CD8-positive, alpha-beta memory T cell (primary cell): ENCODE measurements at places on chromosomes 5 and 9. TPM values are rescaled to one million over a fixed set of nuclear protein-coding genes. Genes with fewer than 3 reads are reported as not detected.
A peak's percentile ranks its signal among the peaks of the same experiment; 100 is the strongest.

DNA sequence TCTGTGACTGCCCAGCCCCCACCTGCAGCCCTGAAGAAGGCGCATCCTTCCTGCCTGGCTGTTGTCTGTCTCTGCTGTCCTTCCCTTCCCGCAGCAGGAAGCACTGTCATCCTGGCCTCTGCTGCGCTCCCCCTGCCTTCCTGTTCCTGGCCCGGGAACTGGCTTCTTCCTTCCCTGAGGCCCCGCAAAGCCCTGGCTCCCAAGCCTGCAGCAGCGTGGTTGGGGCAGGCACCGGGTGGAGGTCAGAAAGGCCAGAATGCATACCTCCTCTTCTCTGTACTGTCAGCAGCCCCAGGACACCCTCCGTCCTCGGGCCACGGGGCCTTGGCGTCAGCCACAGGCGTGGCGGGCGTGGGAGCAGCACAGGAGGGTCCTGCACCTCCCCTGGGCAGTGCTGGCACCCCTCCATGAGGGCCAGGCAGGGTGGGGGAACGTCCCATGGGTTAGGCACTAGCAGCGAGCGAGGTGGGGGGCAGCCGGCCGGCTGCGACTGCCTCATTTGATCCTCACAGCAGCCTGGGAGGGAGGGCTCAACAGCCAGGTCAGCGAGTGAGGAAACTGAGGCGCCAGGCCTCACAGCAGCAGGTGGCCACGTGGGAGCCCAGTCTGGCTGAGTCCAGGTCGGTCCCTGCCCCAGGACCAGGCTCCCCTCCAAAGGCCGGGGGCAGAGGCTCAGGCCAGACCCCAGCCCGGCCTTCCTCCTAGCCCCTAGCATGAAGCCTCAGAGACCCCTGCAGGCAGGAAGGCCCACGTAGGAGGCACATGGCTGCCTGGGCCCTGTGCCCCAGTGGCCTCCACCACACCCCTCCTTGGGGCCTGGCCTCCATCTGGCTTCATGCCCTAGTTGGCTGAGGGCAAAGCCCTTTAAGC, 9.4 kb downstream of the FLT4 start:
- no peak for DNase-seq

DNA sequence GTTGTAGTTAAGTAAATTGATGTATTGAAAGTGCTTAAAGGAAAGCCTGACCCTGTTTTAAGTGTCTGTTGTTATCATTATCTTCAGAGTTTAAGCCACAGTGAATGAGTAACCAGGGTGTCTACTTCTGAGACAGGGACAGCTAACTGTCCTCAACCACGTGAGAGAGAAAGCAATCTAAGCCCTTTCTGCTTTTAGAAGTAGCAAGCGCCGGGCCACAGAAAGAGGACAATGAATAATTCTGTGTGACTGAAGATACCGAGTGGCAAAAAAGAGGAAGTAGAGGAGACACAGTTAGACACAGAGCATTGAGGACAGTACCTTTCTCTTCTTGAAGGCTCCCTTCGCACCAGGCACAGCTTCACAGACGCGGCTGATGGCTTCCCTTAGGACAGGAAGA, 86.3 kb downstream of the S1PR3 start:
- DNase-seq = no peak

DNA sequence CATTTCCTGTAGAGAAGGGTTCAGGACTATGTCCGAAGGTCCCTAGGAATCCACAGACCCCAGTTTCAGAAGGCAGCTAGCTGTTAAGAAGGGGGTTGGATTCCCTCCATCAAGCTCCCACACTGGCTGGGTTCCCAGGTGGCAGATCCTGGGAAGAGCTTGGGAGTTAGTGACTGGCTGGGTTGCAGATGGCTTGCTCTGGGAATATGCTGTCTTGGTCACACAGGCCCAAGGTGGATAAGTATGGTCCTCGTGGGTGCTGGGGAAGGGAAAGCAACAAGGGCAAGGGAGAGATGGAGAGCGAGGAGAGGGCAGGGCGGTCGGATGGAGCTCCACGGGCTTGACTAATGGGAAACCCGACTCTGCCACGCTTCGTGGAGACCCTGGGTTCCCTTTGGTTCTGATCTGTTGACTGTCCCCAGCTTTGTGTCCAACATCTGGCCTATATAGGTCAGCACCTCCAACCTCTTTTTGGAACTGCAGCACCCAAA, 17.4 kb downstream of the SH3PXD2B start:
- no peak for DNase-seq

DNA sequence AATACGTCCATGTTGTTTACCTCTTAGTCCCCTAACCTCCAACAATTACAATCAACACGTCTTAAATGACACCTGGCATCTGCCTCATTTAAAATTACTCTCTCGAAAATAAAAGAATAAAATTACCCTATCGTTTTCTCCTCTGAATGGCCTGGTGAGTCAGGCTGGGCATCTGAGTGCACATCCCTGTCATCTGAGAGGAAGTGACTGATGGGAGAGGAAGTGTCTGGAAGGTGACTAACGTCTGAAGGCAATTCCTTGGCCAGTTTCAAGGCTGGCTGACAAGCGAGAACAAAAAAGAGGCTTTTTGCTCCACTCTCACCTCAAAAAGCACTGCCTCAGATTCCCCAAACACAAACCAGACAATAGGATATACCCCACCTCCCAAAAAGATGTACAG, 57.7 kb downstream of the MAPKAP1 start:
- no peak for DNase-seq

GRCh38 chr5:37876943-37877342, 37.1 kb upstream of the GDNF start:
- no peak for DNase-seq

DNA sequence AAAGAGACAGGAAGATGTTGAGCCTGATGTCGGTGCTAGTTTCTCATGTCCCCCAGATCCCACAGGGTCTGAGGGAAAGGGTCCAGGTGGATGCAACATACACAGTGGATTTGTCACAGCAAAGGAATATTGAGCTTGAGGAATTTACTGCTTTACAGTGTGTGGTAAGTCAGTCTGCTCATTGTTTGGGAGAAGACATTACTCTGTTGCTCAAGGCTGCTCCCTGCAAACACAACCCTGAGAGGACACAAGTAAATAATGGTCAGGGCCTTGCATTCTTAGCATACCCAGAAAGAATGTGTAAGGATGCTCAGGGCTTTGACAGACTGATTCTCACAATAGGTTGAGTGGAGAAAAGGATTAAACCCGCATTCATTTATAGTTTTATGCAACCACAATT, 7.3 kb upstream of the MAN2A1 start:
- no peak for DNase-seq

DNA sequence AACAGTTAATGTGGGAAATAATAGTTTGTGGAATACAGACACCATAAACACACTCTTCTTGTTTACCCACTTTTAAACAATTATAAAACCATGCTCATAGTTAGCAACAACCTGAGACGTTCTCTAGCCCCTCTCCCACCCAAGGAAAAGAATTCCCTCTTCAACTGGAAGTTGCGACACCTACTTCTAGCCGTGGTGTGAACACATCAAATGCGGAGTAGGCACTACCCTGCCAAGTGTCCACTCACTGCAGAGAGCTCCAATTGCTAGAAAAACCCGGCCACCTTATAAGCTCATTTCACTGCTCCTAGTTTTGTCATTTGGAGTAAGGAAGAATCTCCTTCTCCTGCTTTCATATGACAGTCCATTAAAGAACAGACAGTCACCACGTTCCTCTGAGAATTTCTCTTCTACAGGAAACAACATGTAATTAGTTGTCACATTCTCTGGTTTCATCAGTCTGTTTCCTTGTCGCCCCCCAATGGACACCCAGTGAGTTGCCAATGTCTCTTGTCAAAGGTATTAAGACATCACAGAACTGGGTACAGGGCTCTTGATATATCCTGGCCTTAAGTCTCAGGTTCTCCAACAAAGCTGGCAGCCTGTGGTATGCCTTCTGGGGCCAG, 47.3 kb downstream of the PRLR start:
- DNase-seq = no peak

DNA sequence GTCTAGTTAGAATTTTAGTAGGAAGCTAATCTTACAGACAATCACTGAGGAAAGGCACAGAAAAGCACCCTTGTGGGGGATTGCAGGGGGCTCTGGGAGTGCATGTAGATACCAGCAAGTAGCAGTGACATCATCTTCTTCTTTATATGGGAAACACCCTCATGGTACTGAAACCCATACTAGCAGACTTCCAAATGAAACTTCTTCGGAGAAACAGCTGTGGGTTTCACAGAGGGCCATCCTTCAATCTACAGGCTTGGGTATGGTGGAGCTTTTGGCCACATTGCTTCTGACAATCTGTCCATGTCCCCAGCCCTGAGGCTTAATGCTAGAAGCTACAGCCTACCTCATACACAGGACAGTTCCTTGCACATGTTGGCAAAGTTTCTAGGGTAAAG, 165.2 kb upstream of the NFIB start:
- DNase-seq = no peak

- no peak for DNase-seq
These were observed 87.6 kb downstream of the BASP1 start for GRCh38 chr5:17305017-17305416.

DNA sequence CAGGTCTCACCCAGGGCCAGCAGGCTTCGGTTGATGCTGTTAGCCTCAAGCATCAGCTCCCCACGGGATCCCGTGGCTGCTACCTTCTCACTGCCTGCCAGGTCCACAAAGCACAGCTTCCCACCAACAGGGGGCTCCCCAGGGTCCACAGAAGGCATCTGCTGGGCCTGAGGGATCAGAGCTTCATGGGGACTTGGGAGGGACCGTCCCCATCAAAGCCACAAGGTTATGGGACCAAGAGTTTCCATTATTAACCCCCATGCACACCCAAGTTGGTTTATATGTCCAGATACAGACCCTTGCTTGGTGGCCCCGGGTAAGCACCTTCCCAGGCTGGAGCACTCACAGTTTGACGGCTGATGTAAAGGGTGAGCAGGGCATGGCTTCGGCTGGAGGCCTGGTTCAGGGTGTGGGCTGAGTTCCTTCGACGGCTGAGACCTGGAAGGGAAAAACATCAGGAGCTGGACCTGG, 3.0 kb downstream of the KIF12 start:
- DNase-seq = no peak

GRCh38 chr5:50965654-50966375, 299.4 kb downstream of the PARP8 start:
- DNase-seq = no peak

DNA sequence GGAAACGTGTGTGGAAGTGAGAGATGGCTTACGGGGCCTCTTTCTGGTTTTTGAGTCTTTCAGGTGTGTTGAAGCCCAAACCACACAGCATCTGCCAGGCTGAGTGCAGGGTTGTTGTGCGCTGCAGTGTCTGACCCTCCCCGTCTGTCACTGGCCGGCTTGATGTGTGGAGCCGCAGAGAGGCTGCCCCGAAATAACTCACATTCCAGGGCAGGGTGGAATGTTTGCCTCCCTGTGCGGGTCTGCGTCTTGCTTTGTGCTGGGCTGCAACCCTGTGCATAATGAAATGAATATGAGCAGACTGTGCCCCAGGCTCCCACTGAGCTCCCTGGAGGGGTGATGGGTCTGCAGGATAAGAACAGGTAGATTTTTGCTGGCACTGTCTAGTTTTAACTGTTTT, 9.9 kb upstream of the PLEKHG4B start:
- DNase-seq = no peak

DNA sequence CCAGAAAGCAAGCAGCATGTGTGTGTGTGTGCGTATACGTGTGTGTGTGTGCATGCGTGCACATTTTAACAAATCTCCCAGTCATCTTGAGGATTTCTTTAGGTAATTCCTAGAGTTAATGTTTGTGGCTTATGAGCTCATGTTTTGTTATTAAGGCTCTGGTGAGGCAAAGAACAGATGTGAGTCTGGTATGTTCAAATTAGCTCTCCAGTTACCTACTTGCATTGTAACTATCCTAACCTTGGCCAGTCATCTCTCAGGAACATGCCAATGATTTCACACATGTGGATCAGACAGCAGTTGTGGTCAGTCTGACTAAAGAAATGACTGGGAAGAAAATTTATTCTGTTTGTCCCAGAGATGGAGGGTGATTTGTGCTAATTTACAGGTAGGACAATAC, 163.1 kb downstream of the IZUMO3 start:
- no peak for DNase-seq

GRCh38 chr9:88065619-88066018, 72.7 kb downstream of the SPATA31C2 start:
- no peak for DNase-seq

- no peak for DNase-seq
These were observed 24.2 kb downstream of the C9orf50 start for GRCh38 chr9:129596541-129597331.

- no peak for DNase-seq
These were observed 44.3 kb upstream of the SLC12A7 start for GRCh38 chr5:1156033-1156753.

GRCh38 chr9:34716711-34717110, 6.8 kb upstream of the CCL21 start:
- DNase-seq = no peak

DNA sequence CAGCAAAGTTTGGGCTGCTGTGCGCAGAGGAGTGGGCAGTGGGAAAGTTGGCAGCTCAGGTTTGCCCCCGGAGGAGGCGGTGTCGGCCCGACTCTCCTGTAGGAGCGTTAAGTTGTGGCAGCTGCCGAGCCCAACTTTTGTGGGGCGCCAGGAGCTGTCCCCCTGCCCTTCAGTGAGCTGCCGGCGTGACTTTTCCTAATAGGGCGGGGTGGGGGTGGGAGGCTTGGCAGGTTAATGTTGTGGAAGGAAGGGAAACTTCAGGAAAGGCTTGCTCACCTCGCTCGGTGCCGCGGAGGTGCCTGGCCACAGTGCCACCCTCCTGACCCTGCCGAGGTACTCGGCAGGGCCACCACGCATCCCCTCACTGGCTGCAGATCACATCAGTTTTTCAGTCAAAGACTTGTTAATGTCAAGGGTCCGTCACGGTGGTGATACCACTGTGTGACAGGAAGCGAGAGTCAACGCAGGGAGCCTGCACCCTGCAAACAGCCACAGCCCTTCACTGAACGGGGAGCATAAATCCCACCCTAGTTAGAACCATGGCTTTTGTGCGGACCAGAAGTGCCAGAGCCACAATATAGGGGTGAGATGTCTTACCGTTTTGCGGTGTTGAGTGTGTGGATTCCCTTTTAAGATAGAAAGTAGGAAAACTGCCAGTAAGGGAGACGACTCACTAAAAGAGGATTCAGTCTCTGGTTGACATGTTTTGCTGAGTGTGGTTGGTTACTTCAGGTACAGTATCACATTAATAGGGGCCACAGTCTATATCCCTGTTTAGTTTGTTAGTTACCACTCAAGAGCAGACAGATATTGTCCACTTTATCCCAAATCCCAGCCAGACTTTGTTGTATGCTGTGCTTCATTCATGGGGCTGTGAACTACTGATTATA, 796 bp downstream of the LNPEP start:
- peak; percentile 26 for DNase-seq

DNA sequence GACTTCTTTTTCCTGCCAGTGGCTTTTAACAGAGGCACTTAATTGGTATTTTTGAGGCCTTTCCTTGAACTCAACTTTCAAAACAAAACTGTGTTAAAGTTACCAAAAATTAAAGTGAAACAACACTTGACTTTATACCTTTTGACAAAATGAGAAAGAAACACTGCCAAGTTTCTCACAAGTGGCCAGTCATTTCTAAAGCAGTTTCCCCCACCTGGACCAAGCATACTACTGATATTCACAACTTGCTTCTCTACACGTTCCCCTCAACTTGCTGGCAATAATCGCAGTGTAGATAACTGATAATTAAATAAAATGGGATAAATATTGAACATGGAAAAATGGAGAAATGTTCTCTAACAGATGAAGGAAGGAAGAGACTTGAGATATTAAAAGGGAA, 135.7 kb downstream of the TLR4 start:
- no peak for DNase-seq

The TPPP gene
- 0.38 TPM for total RNA-seq

The C5orf63 gene
- total RNA-seq = 11.9 TPM
